Osteocyte (in vitro differentiated cells): ENCODE measurements at places on chromosomes 11 and 22. TPM values are rescaled to one million over a fixed set of nuclear protein-coding genes. Genes with fewer than 3 reads are reported as not detected.

Gene C11orf97
- not detected in 2 replicates for total RNA-seq

DNA sequence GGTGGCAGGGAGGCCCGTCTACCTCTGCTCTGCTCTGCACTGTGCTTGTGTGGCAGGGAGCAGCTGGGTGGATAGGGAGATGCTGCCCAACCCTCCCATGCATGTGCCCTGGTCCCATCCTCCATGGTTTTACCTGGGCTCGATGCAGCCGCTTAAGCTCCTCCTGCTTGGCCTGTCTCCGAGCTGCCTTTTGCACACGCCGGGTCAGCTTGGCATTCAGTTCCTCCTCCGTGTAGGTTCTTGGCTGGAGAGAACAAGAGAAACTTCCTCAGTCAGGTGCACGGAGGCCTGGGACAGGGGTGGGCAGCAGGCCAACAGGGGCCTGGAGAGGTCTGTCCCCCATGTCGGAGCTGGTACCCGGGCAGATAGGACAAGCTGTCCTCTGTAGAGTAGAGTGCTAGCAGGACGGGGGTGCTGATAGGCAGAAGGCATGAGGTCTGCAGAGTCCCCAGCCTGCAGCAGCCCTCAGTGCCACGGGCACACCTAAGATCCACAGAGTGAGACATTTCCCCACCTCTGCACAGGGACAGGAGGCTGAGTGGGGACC lies 36.4 kb upstream of the BID start:
- no peak for DNase-seq

GRCh38 chr11:72792437-72793021 lies 1.3 kb downstream of the STARD10 start:
- DNase-seq = no peak

DNA sequence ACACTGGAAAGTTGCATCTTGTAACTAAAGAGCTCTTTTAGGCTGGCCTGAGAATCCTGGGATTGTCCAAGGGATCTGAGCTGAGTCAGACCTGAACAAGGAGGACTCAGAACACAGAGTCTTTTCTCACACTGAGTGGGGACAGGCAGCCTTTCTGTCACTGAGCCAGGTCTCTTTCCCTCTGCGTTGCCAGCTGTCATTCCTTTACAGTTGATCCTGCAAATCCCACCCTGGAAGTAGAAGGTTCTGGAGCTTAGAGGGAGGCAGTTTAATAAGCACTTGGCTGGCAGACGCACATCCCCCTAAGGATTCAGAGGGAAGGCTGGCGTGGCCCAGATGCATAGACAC lies 76.3 kb upstream of the SUSD2 start:
- DNase-seq = no peak

- DNase-seq = no peak
Observed at GRCh38 chr11:101436511-101437142, 147.2 kb downstream of the TRPC6 start.
